ENCODE measurements at places on chromosomes 4 and X.

GRCh38 chr4:10917566-10917965 is 233.0 kb upstream of the CLNK start:
- DNase-seq = no peak

- no peak for DNase-seq
These were observed 289.8 kb downstream of the ARHGAP10 start for GRCh38 chr4:148021686-148022085.

GRCh38 chr4:65538571-65538970 is 131.7 kb downstream of the EPHA5 start:
- DNase-seq = no peak

GRCh38 chr4:18627447-18628005 is 606.0 kb upstream of the LCORL start:
- DNase-seq = no peak

DNA sequence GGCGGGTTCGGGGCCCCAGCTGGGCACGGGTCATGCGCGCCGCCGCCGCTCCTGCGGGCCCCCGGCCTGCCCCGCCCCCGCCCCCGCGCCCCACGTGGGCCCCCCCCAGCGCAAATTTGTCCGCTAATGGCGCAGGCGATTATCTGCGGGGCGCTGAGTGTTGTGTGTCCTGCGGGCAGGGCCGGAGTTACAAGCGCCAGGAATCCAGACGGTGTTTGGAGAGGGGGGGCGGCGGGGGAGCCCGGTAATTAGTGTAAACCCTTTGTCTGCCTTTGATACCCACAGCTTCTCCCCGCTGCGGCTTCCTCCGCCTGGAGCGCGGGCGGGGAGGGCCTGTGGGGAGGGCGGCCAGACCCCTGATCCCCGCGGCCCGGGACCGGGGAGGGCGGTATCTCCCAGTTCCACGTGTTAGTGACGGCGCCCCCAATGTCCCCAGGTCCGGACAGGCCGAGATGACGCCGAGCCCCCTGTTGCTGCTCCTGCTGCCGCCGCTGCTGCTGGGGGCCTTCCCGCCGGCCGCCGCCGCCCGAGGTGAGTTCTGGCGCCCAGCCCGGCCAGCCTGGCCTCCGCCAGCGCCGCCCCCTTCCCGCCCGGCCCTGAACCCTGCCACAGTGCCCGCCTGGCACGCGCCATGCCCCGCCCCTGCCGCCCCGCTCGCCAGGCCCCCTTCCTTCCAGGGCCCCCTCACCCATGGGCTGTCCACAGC is 761 bp downstream of the FGFRL1 start:
- DNase-seq = no peak

Data from stimulated activated CD8-positive, alpha-beta memory T cell treated with anti-CD3 and anti-CD28 coated beads, Interleukin-4, amount 100 ng/mL, for 4 hours (primary cell).